ENCODE measurements at places on chromosomes 5 and 9.

DNA sequence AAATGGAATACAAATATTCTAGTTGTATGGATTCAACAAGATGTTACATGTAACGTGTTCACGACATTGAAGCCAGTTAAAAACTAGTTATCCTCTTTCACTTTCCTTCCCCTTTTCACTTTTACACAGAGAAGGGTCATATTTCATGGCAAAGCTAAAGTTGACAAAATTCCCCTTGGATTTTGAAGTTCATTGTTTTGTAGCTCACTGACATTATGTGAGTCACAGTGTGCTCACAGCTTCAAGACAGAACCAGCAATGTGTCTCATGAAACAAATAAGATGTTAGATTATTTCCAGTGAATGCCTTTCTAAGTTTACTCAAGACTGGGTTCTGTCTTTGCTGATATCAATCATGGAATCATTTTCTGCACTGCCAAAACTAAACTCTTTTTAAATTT lies 535.5 kb upstream of the GRIN3A start:
- DNase-seq: no peak

DNA sequence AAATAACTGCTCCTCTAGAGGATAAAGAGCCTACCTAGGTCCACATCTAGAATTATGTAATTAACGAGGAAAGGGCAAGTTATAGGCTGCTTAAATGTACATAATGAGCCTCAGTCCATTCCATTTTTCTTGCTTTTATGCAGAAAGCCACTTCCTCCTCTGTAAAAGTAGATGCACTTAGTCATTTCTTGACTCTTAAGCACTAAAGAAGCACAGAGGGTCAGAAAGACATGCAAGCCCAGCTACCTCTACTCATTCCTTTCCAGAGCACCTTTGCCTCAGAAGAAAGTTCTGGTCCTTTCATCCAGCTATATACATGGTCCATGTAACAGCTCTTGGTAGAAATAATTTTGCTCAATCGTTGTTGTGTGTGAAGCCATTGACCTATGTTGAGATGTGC lies 308.0 kb upstream of the NREP start:
- DNase-seq: no peak

DNA sequence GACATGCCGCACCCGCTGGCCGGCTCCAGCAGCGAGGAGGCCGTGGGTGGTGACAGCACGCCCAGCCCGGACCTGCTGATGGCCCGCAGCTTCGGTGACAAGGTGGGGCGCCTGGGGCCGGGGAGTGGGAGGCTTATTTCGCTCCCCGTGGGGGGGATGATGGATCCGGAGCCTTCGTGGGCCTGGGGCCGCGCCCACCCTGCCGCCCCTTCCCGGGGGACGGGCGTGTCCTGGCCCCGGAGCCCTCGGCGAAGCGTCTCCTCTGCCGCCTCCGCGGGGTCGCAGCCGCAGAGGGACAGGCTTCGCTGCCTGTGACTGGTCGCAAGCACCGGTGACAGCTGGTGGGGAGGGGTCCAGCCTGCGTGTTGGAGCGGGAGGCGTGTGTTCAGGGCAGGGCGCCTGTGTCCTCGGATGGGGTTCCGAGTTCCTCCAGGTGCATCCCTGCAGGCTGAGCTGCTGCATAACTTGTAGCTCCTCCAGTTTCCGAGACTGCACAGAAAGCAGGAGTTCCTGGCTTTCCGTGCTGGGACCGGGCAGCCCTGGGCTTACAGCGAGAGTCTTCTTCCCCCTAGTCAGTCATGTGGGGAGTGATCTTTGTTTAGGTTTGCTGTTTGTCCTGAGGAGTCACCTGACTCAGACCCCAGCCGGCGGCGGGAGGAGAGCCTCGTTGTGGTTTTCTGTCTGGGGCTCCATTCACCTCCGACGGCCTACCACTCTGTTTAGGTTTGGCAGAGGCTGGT lies 666 bp downstream of the SNX30 start:
- DNase-seq: peak; percentile 30

- DNase-seq: no peak
Observed at GRCh38 chr5:14699807-14700400, 35.4 kb downstream of the OTULIN start.

DNA sequence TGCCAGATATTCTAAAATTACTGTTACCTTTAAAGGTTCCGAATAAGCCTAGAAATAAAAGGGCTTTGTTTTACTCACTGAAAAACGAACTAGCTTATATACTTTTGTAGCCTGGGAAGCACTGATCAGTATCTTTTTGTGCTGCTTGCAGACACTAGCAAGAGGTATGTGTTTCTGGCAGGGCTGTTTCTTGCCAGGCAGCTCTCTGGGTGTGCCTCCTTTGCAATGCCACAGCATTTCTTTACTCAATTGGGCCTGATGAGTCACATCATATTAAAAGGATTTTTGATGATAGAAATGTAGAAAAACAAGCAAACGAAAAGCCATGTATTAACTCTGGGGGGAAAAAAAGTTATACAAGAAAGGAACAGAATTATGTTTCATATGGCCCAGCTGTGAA lies 35.6 kb downstream of the CD180 start:
- peak; percentile 30 for DNase-seq

GRCh38 chr9:80185112-80185738 lies 613.5 kb downstream of the TLE4 start:
- no peak for DNase-seq

DNA sequence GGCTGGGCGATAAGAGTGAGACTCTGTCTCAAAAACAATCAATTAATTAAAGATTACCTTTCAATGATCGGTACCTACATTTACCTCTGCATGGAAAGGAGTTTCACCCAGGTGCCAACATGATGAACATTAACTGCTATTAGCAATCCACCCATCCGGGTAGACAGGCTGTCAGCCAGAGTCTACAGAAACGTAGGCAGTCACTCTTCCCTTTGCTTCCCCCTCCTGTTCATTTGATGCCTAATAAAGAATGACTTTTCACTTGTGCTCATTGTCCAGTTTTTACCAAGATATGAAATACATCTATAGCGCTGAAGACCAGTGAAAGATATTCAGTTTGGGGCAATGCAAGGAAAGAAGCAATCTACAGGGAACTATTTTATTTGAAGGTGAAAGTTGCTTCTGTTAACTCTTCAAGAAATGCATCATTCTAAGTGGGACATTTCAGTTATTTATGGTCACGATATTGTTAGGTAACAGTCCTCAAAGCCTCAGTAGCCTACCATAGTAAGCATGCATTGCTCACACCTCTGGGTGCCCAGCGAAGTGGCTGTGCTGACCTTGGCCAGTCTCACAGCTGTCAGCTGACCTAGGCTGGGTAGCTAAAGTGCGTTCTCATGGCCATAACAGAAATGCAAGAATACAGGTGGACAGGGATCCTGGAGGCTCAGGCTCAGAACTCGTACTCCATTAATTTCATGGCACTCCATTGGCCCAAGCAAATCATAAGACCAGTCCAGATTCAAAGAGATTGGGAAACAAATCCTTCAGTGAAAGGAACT lies 87.2 kb upstream of the DMRT1 start:
- no peak for DNase-seq

- DNase-seq: no peak
Observed at GRCh38 chr9:95018099-95018936, 291.8 kb downstream of the AOPEP start.

DNA sequence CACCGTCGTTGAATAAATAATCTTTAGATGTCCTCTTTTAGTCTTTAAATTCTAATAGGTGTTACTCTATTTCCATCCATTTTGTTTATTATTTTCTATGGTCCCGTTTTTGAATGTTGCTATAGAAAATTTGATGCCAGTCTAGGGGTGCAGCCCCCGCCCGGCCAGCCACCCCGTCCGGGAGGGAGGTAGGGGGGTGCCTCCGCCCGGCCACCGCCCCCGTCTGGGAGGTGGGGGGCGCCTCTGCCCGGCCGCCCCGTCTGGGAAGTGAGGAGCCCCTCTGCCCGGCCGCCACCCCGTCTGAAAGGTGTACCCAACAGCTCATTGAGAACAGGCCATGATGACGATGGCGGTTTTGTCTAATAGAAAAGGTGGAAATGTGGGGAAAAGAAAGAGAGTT lies 2372.2 kb upstream of the WWC1 start:
- DNase-seq: no peak

DNA sequence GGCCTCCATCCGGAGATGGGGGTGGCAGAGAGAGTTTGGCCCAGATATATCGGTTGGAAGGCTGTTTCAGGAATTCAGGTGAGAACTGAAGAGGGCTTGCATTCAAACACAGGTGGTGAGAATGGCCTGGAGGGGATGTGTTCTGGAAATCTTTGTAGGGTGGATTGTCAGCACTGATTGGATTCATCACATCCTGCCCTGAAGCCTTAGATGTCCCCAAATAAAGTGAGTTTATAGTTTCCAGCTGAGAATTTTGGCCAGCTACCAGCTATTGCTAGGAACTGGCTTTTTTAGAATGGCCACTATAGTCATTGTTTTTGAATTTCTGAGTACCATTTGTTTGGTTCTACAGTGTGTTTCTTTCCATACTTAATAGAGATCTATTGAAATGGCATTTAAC lies 46.1 kb upstream of the ANKH start:
- DNase-seq: no peak

GRCh38 chr5:67147760-67148159 lies 48.8 kb downstream of the CD180 start:
- DNase-seq: no peak

GRCh38 chr9:127154003-127154389 lies 31.6 kb upstream of the ANGPTL2 start:
- DNase-seq: no peak

- DNase-seq: no peak
Observed at GRCh38 chr9:18235181-18235908, 238.6 kb upstream of the ADAMTSL1 start.

GRCh38 chr5:102855681-102856388 lies 100.7 kb downstream of the PAM start:
- no peak for DNase-seq

DNA sequence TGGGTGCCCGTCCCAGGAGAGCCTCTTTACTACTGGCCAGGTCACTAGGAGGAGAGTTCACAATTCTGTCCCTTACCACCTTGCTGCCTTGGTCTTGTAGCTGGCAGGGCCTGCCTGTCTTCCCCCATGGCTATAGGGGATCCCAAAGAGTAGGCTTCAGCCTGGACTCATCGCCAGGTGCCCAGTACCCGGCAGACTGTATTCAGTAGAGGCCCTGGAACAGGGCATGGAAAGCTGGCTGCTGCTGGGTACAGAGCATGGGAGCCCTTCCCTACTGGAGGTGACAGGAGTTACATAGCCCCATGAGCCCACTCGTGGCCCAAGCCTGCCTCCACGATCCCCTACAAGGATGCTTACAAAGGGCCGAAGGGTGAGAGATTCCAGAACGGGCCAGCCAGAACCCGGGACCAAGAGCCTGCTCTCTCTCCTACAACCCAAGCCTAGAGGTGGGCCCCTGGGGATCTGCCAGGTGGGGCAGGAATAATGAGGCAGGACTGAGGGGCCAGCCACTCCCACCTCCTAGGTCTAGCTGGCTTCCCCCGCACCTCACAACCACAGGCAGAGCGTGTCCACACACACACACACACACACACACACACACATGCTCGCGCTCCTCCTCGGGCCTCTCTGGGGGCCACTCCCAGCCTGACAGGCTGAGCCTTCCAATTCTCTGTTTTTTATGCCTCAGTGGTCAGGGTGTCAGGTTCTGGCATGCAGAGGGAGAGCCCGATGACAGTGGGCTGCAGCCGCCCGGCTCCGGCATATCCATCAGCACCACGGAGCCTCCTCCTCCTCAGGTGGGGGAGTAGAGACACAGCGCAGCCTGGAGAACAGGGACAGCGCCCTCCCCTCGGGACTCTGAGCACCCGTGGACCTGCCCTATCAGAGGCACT lies 186.0 kb downstream of the PAX5 start:
- DNase-seq: no peak

- no peak for DNase-seq
Observed at GRCh38 chr5:143509758-143510221, 106.3 kb upstream of the NR3C1 start.
